Activated CD4-positive, alpha-beta T cell treated with anti-CD3 and anti-CD28 coated beads, Interleukin-2, amount 50 U/mL, for 16 hours (primary cell): ENCODE measurements at places on chromosomes 1 and 21.

- no peak for DNase-seq
Observed at GRCh38 chr1:60692031-60692430, 390.3 kb upstream of the NFIA start.

DNA sequence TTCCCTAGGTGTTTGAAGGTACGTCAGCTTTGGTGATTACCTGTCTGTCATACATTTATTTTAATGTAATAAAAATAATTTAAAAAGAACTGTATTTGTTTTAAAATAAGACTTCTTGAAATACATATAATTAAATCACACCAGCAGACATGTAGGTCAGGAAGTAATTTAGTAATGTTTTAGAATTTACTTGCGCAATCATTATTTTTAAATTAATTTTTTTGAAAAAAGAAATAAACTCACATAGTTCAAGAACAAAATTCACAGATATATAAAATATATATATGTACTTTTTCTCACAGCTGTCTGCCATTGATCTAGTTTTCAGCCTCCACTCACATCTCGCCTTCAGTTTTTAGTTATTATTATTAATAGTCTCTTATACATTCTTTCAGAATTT lies 875.9 kb downstream of the TTLL7 start:
- no peak for DNase-seq

DNA sequence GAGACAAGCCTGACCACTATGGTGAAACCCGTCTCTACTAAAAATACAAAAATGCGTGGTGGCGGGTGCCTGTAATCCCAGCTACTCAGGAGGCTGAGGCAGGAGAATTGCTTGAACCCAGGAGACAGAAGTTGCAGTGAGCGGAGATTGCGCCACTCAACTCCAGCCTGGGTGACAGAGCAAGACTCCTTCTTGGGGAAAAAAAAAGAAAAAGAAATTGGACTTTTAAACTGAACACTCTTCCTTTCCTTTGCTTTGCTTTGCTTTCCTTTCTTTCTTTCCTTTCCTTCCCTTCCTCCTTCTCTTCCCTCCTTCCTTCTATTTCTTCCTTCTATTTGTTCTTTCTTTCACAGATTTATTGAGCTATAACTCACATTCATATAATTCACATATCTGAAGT lies 43.3 kb upstream of the PUM1 start:
- DNase-seq, result no peak

DNA sequence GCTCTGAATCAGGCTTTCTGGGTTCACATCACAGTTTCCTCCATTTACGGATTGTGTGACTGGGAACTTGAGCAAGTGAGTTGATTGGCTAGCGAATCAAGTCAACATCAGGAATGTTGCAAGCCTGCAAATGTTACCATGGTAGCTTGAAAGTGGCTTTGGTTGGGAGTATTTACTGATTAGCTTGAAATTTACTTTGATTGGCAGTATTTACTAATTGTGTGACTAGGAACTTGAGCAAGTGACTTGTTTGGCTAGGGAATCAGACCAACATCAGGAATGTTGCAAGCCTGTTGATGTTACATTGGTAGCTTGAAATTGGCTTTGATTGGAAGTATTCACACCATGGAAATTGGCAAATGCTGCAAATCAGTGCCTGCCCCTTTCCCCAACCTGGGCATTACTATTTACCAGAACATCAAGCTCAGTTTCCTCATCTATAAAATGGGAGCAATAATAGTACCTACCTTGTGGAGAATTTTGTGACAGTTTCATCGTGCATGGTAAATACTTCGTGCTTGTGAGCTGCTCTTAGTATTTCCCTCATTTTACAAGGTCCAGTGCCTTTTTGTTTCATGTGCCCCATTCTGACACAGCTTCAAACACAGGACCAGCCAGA lies 23.1 kb upstream of the B3GALNT2 start:
- no peak for DNase-seq

DNA sequence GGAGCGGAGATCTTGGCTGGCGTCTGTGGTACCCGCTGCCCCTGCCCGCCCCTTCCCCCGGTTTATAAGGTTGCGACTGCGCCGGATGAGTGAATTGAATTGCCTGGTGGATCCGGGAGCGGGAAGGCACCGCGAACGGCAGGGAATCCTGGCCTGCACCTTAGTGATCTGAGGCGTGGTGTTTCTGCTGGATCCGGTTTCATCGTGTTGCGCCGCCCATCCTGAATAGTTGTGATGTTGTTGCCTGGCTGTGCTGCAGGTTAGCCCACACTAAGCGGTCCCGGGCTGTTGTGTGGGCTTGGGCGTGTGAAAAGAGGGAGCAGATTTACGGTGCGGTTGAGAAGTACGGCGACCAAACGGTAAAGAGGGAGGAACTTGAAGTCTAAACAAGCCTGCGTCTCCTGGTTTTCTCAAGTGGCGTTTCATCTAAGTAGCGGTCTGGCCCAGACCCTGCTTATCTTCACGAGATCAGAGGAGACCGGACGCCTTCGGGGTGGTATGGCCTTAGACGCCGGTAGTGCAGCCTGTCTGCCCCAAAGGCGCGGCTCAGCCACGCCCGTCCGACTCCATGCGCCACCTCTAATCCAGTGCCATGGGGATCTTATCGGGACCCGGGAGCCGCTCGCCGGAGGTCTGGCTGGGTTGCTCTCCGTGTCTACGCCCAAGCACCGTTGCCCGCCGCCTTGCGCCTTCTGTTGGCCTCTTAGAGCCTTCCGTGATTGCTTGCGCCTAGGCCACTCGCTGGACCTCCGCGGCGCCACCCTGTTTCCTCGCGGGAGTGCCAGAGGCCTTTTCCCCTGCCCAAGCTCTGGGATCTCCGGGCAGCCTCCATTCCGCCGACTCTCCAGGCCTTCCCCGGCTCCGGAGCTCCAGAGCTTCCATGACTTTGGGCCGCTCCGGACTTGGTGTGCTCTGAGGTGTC lies 87.5 kb upstream of the RHOU start:
- peak; percentile 43 for DNase-seq

DNA sequence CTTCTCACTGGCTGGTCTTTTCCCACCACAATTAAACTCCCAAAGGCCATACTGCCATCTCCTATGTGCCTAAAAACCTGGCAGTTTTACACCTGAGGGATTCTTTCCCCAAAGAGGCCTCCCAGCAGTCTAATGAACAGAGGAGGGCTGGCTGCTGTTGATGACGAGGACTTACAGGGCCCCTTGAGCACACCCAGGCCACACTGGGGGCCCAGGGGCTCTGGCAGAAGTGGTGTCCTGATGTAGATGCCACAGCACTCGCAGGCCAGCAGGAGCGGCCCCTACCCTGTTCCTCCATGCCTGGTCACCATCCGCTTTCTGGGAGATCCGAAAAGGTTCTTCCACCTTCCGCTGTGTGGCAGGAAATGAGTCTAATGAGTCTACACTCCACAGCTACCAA lies 24.2 kb downstream of the POFUT2 start:
- no peak for DNase-seq

DNA sequence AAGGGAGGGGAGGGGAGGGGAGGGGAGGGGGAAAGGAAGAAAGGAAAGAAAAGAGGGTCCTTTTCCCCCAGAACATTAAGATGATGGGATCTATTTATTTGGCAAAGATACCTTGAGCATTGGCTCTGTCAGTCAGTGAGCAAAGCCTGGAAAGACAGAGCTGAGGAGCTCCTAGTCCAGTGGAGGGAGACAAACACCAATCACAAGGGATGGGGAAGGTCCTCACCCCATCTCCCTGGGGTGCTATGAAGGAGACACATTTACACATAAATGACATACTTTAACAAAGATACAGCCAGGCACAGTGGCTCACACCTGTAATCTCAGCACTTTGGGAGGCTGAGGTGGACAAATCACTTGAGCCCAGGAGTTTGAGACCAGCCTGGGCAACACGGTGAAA lies 154.9 kb upstream of the TIAM1 start:
- DNase-seq, result no peak

- DNase-seq, result no peak
Observed at GRCh38 chr1:18118078-18118477, 10.5 kb downstream of the IGSF21 start.

GRCh38 chr1:246969621-246970020 lies 37.9 kb upstream of the AHCTF1 start:
- DNase-seq, result no peak

- DNase-seq, result no peak
Observed at GRCh38 chr1:54153535-54154439, 987 bp upstream of the CDCP2 start.

- DNase-seq, result no peak
Observed at GRCh38 chr1:152924191-152924590, 15.8 kb downstream of the IVL start.

GRCh38 chr1:121587230-121587569 lies 402.4 kb downstream of the SRGAP2C start:
- no peak for DNase-seq

- DNase-seq, result peak; percentile 35
Observed at GRCh38 chr1:179082333-179082998, 596 bp downstream of the TOR3A start.

DNA sequence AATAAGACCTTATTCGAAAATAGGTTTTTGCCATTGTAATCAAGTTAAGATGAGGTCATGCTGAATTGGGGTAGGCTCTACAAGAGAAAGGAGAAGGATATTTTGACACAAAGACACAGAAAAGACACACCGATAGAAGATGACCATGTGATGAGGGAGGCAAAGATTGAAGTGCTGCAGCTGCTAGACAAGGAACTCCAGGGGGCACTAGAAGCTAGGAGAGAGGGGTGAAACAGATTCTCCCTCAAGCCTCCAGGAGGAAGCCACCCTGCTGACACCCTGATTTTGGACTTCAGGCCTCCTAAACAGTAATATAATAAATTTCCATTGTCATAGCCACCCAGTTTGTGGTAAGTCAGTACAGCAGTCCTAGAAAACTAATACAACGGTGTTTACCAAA lies 506.8 kb upstream of the CAMK1G start:
- peak; percentile 1 for DNase-seq

- DNase-seq, result peak; percentile 73
Observed at GRCh38 chr1:20100632-20101355, 18.5 kb downstream of the PLA2G2D start.

DNA sequence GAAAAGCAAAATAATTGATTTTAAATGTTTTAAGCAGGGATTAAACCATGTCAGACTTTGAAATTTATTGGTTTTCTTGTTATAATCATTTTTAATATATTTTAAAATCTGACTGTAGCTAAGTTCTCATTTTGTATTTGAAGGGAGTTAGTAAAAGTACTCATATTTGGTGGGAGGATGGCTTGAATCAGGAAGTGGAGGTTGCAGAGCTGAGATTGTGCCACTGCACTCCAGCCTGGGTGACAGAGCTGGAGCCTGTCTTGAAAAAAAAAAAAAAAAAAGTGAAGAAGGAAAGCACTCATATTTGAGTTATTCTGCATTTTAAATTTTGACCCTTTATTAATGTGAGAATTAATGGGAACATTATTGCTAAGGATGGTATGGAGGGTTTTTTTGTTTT lies 106.0 kb downstream of the RABGAP1L start:
- no peak for DNase-seq

DNA sequence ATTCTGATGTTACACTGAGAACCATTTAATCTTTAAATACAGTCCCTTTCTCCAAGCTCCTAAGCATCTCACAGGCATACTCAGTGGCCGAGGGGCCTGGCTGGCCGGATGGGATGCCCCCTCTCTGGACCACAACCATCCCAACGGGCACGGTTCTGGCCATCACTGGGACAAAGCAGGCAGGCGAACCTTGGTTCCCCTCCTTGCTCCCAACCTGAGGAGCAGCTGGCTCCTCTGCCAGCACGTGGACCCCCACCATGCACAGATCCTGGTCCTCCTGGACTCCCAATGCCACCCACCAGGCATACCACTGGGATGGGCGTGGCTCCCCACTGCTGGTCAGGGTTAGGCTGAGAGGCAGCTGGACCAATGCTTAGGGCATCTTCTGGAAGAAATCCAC lies 19.8 kb upstream of the PRDM16 start:
- no peak for DNase-seq

- peak; percentile 14 for DNase-seq
Observed at GRCh38 chr1:65717815-65718454, 74.8 kb upstream of the PDE4B start.

GRCh38 chr1:43883321-43883720 lies 50.3 kb upstream of the ARTN start:
- no peak for DNase-seq

- DNase-seq, result no peak
Observed at GRCh38 chr1:43877101-43877500, 56.5 kb upstream of the ARTN start.

DNA sequence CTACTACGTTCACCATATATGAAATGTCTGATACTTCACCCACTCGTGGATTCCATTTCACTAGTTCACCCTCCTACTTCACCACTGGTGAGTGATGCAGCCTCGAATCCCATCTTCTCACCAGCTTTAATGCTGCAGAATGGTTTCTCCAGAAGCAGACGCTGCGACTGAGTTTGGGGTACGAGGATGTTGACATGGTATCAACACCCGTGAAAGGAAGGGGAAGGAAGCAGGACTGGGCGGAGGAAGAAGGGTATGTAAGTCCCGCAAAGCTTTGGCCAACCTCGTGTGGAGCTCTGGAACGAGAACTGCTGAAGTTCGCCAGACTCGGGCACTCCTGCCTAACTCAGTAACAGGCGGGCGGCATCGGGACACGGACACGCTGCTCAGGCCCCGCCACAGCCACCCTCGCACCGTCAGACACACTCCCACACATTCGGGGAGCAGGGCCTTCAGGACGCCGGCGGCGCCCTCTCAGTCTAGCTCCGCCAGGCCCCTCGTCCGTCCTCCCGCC lies 833 bp upstream of the DIP2A start:
- DNase-seq, result peak; percentile 37

DNA sequence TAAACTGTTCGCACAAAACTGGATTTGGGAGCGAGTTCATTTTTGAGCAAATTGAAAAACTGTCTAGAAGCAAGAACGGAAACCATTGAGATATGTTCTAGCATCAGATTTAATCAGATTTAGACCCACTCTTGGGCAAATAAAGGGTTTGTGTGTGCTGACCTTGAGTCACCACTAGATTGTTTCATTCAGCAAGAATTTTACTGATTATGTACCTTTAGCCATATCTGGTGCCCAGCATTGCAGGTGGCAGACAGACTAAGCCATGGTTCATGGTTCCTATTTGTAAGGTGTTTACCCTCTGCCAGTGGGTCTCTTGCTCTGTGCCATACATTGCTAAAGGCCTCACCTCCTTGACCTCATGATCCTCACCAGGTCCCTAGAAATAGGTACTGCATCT lies 1.4 kb downstream of the NUDC start:
- DNase-seq, result no peak
